ENCODE measurements at places on chromosomes 4 and X. TPM values are rescaled to one million over a fixed set of nuclear protein-coding genes. Genes with fewer than 3 reads are reported as not detected.

The GYPE gene
- total RNA-seq: 1.2 TPM

The FGD1 gene
- 9.3 TPM for total RNA-seq

The MAGEA8 gene
- total RNA-seq: not detected

The PRDM5 gene
- 21.8 TPM for total RNA-seq
